ENCODE measurements at places on chromosomes 4 and X.

DNA sequence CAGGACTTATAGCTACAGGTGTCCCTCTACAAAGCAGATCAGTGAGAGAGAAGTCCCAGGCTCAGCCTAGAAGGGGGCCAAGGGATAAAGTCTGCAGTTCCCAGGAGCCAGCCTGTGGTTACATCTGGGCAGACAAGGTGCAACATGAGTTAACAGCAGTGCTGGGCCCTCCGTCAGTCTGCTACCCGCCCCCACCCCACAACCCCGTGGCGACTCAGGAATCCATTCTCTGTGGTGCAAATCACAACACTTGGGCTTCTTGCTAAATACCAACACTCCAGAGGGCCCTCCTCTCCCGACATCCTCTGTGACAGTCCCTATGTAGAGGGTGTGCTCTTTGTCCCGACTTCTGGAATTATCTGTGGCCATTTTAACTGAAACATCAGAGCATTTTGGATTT lies 13.8 kb downstream of the GPM6B start:
- DNase-seq, result no peak

GRCh38 chr4:106312997-106313522 lies 2.9 kb downstream of the TBCK start:
- DNase-seq, result no peak

- DNase-seq, result no peak
Observed at GRCh38 chrX:2828344-2828958, at the start of gene GYG2. GYG2 (plus strand) TSS chrX:2828930; CDS start chrX:2830189, 1,259 bp downstream.

GRCh38 chrX:137413190-137413589 lies 152.7 kb upstream of the ZIC3 start:
- DNase-seq, result no peak

- DNase-seq, result no peak
Observed at GRCh38 chr4:2606960-2607506, 70.6 kb downstream of the FAM193A start.

DNA sequence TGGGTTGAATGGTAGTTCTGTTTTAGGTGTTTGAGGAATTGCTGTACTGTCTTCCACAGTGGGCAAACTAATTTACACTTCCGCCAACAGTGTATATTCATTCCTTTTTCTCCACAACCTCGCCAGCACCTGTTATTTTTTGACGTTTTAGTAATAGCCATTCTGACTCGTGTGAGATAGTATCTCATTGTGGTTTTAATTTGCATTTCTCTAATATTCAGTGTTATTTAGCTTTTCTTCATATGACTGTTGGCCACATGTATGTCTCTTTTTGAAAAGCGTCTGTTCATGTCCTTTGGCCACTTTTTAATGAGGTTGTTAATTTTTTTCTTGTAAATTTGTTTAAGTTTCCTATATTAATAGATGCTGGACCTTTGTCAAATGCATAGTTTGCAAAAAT lies 26.9 kb upstream of the WDR17 start:
- DNase-seq, result no peak

GRCh38 chr4:152247271-152247975 lies 288.5 kb downstream of the FBXW7 start:
- no peak for DNase-seq

GRCh38 chr4:103168993-103169392 lies 29.1 kb downstream of the CENPE start:
- no peak for DNase-seq

GRCh38 chrX:103793545-103793940 lies 16.9 kb downstream of the PLP1 start:
- DNase-seq, result no peak

DNA sequence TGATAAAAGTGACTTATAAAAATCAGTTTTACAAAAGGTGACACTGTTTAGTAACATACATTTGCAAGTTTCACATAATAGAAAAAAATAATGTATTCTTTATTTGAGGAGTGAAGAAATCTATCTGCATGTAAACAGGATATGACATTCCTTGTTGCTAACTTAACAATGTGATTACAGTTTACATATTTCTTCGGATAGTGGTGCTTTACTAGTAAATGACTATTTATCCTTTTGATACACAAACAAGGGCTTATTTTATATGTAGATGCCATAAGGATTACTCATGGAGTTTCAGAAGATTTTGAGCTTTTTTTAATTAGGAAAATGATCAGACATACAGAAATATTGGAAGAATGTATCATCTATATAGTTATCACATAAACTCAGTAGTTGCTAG lies 126.5 kb downstream of the SLIT2 start:
- DNase-seq, result no peak

GRCh38 chr4:3819210-3819919 lies 53.2 kb downstream of the ADRA2C start:
- DNase-seq, result no peak

- DNase-seq, result no peak
Observed at GRCh38 chrX:102593367-102593766, 5.9 kb upstream of the ARMCX5 start.

DNA sequence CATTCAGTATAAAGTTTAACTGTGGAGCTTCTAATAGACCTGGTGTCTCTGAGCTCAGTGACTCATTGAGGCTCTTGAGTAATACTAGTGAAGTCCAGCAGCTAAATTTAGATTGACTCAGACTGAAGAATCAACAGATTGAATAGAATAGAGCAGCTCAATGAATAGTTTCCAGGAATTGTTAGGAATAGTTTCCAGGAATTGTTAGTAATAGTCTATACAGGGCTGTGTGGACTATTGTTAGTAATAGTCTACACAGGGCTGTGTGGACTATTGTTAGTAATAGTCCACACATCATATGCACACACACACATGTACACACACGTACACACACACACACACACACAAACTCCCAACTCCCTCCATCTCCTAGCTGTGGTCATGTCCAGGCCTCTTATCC lies 3.0 kb downstream of the GIMD1 start:
- no peak for DNase-seq

DNA sequence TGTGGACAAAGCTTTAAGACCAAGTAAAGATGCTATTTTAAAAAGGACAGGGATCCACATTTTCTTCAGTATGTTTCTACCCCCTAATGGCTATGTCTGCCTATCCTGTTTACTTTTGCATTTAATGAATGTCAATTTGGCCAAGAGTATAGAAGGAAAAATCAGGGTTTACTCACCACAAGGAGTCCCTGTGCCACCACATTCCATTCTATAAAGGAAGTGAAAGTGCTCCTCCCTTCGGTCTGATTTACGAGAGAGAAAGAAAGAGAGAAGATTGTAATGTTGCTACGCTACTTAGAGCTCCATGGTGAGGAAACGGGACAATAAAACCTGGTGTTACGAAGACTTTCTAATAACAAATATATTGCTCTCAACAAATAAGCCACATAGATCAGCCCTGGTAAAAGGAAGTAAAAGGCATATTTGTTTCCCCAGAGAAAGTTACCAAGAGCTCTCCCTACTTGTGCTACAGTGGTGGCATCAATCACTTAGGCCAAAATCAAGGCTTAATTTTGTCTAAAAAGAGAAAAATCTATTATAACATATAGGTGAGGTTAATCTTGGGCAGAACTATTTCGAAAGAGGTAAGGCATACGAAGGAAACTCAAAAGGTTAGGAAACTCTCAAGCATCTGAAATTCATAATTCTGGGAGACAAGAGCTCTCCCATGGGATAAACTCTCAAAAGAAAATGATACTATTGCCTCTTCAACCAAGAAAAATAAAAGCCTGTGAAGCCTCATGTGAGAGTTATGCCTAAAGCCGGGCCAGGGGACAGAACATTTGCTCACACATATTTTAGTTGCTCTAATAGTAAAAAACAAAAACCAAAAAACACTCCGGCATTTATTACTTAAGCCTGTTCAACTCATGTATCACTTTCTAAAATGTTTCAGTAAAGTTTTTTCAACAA lies 29.5 kb downstream of the TAPT1 start:
- no peak for DNase-seq

GRCh38 chr4:7862561-7863192 lies 77.0 kb downstream of the AFAP1 start:
- DNase-seq, result no peak

GRCh38 chrX:13750204-13750603 lies 15.7 kb downstream of the OFD1 start:
- no peak for DNase-seq

DNA sequence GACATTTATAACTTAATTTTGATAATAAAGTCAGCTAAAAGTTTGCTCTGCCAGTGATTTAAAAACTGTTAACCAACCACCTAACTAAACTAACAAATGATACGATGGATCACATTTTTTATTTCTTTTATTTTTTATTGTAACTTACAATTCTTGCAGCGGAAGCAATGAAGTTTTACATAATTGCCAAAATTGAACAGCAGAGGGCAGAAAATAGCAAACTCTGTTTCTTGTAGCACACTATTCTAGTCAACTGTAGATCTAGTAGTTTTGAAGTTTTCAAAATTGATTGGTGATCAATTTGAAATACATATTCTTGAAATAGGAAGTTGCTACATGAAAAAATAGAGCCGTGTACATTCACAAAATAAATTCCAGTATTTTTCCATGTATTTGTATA lies 2.8 kb upstream of the GRIA2 start:
- no peak for DNase-seq

- no peak for DNase-seq
Observed at GRCh38 chr4:101418466-101418865, 71.1 kb upstream of the PPP3CA start.

DNA sequence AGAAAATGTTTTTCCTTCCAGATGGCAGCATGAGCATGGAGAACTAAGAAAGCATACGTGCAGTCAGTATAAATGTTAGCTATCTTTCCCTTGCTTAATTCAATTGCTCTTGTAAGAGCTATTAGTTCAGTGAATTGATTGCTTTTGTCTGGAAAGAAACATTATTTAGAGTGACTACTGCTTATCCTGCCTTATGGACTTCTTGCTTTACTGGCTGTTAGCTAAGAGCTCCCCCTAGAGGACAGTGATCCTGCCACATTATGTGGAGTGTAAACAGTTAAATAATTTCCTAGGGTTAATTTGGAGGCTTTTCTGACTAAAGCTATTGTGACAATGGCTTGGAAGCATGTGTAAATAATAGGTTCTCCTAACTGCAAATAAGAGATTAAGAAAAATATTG lies 1402.4 kb downstream of the FAM133A start:
- no peak for DNase-seq

GRCh38 chr4:183154701-183155391 lies 55.8 kb downstream of the WWC2 start:
- DNase-seq, result no peak

DNA sequence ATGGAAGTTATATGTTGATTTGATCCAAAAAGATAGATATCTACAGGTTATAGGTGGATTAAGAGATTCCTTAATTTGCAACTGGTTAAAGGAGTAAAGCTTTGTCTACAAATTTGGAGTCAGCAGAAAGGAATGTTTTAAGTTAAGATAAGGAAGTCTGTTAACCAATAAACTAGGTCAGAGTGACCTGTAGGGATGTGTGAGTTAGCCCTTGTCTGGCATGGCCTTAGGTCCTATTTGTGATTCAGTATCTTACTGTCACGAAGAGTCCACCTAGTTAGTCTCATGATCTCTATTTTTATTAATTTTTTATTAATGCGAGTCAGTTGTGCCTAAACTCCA lies 230.8 kb downstream of the INPP4B start:
- DNase-seq, result no peak

DNA sequence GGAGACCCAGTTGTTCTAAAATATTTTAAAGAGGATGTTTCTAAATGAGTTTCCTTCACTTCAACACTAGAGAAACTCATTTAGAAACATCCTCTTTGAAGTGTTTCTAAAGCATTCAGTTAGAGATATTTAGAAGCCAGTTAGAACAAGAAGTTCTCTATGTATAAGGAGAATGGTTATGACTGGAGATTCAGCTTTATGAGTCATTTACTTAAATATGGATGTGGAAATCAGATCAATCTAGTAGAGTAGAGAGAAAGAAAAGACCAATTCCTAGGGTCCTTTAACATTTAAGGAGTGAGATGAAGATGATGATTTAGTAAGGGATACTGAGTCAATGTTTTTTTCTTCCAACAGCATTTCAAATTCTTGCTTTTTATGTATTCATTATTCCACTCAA lies 234.1 kb downstream of the GRXCR1 start:
- no peak for DNase-seq

- no peak for DNase-seq
Observed at GRCh38 chrX:1466232-1466661, 13.5 kb upstream of the ASMTL start.

- no peak for DNase-seq
Observed at GRCh38 chrX:93332329-93332728, 341.0 kb downstream of the NAP1L3 start.

- DNase-seq, result no peak
Observed at GRCh38 chr4:147975325-147975724, 243.4 kb downstream of the ARHGAP10 start.

GRCh38 chr4:162891788-162892707 lies 274.6 kb downstream of the NAF1 start:
- DNase-seq, result no peak

All from stimulated activated CD4-positive, alpha-beta T cell treated with anti-CD3 and anti-CD28 coated beads, TNF-alpha, amount 100 ng/mL, for 1 hour (primary cell).